Kidney tubule cell (primary cell): ENCODE measurements at places on chromosomes 6 and 20.

- no peak for DNase-seq
Measured at GRCh38 chr6:32223258-32224235, at the start of gene NOTCH4. Gene NOTCH4 (minus strand): TSS chr6:32224067. CDS start chr6:32223928, 139 bp downstream.

DNA sequence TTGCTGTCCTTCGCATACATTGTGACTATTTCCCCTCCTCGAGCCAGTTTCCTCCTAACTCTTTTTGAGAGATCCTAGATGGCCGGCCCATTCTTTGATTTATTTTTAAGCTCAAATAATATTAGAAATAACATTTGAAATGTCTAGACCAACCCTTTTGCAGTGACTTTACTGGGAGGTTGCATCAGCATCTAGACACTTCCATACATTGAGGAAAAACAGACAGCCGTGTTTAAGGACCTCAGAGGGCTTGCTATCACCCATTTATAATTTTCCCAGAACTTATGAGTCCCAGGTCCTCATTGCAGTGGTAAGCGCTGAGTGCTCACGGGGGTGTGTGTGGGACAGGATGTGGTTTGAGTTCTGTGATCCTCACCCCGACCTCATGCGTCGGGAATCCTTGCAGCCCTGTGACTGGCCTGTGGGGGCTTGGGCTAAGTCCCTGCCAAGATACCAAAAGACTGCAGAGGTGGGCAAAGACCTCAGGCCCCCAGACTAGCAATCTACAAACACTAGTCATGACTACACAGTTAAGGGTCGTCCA lies at the start of gene GPX5:
TSS of gene GPX5 (plus strand) at position 386 of the 544 bp plus-strand sequence. CDS start at position 519, 133 bp downstream.
- peak; percentile 55 for DNase-seq

GRCh38 chr6:3175715-3176402 lies 18.5 kb upstream of the TUBB2A start:
- DNase-seq, result peak; percentile 71

DNA sequence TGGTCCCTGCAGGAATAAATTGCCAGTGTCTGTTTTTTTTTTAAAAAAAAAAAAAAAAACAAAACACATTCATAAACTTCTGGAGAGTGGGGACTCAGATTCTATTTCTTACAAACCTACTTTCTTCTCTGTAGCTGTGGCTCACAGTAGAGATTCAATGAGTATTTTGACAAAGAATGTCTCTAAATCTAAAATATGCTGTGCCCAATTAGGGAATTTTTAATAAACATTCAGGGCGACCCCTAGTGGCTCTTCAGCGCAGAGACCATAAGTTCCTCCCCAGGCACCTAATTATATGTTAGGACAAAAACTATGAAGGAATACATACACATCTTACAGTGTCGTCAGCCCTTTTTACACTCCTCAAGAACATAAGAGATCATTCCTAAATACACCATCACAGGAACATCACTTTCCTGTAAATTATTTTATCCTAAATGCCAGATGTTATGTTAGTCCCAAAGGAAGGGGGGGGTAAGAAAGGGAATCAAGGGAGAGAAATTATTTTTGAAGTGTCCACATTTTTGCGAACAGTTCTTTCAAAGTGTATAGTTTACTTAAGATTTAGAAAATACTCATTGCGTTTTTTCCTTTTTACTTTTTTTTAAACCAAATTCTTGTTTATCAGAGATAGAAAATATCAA lies 21.8 kb upstream of the NAA20 start:
- DNase-seq, result peak; percentile 61

GRCh38 chr6:151408858-151409257 lies 17.5 kb upstream of the ZBTB2 start:
- DNase-seq, result no peak

DNA sequence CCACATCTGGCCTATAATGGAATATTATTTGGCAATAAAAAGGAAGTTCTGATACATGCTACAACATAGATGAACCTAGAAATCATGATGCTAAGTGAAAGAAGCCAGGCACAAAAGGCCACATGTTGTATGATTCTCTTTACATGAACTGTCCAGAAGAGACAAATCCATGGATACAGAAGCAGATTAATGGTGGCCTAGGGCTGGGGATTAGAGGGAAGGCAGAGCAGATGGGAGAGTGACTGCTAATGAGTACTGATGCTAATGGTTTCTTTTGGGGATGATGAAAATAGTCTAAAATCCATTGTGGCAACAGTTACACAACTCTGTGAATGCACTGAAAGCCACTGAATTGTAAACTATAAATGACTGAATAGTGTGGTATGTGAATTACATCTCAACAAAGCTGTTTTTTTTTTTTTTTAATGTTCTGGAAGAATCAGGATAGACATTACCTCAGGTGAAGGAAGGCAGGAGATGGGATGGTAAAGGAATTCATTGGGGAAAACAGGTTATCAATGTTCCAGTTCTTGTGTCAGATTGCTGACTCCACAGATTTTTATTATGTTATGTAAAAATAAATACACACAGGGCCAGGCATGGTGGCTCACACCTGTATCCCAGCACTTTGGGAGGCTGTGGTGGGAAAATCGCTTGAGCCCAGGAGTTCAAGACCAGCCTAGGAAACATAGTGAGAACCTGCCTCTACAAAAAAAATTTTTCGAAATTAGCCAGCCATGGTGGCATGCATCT lies 8.9 kb upstream of the SOX12 start:
- no peak for DNase-seq

DNA sequence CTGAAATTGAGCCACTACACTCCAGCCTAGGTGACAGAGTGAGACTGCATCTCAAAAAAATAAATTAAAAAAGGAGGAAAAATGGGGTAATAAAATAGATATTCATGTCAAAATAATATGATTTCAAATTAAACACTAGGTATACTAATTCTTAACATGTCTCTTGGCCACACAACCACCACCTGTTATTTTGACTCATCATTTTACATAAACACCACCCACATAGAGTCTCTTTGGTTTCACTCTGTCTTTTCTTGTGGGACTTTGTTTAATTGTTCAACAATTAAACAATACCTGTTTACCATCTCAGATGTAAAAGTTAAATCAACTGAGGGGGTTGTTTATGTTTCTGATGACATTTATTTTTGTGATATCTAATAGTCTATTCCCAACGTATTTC lies 476.8 kb upstream of the ADGRB3 start:
- no peak for DNase-seq

GRCh38 chr6:132927713-132928112 lies 113.3 kb downstream of the RPS12 start:
- DNase-seq, result no peak

GRCh38 chr6:13311155-13311554 lies 17.2 kb downstream of the TBC1D7 start:
- no peak for DNase-seq

DNA sequence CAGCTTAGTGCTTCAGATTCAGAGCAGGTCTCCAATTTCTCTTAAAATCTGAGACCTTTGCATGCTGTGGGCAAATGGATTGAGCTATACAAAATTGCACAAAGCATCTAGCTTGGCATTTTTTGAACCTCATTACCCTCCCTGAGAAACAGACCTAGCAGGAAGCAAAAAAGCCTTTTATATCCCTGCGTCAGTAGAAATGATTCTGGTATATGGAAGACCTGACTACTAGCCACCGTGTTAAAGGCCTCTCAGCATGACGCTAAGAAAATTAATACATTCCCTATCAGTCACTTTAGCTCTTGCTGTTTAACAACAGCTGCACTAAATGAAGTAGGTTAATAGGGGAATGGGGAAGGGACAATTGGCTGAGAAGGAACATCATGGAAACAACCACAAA lies 110.7 kb upstream of the SMLR1 start:
- DNase-seq, result no peak

GRCh38 chr20:36384022-36384619 lies 78.0 kb downstream of the DLGAP4 start:
- DNase-seq, result peak; percentile 17

DNA sequence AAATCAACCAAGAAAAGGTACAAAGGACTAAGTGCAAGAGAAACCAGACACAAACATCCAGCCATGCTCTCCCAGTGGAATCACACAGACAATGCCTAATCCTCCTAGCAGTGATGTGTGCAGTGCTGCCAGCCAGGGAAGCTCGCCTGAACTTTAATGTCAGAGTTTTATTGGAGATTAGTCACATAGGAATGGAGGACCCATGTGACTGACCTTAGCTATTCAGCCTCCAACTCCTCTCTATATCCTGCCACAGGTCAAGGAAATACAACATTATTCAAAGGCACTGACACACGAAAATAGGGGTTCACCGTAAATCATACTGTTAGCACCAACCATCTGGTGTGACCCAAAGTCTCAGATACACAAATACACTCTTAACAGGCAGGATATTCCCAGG lies 684.6 kb downstream of the DOK5 start:
- DNase-seq, result peak; percentile 67

- DNase-seq, result peak; percentile 70
Measured at GRCh38 chr6:152295346-152295745, 341.8 kb downstream of the SYNE1 start.

- DNase-seq, result peak; percentile 30
Measured at GRCh38 chr6:42165016-42165415, 8.1 kb upstream of the GUCA1A start.

DNA sequence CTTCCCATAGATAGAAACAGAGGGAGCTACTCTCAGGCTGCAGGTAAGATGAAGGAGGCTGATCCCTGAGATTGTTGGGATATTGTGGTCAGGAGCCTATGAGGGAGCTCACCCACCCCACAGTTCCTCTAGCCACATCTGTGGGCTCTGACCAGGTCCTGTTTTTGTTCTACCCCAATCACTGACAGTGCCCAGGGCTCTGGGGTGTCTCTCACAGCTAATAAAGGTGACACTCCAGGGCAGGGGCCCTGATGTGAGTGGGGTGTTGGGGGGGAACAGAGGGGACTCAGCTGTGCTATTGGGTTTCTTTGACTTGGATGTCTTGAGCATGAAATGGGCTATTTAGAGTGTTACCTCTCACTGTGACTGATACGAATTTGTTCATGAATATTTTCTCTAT lies 2.8 kb downstream of the HLA-F start:
- DNase-seq, result no peak

DNA sequence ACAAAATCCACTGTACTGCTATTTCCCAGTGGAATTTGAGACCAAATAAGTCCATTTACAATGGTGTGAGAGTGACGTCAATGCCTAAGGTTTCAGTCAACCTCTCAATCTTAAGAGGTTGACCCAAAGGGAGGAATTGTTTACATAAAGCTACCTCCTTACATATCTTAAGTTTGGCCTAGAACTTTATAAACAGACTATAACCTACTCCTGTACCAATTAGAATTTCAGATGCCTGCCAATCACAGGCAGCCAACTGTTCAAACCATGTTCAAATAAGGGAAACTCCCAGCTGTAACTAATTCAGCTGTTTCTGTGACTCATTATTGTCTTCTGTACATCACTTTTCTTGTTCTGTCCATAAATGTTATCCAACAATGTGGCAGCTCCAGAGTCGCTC lies 14.5 kb downstream of the LGSN start:
- peak; percentile 27 for DNase-seq

- DNase-seq, result no peak
Measured at GRCh38 chr6:33683051-33683571, 28.4 kb downstream of the UQCC2 start.

GRCh38 chr20:63536241-63536977 lies 767 bp downstream of the PTK6 start:
- peak; percentile 40 for DNase-seq

DNA sequence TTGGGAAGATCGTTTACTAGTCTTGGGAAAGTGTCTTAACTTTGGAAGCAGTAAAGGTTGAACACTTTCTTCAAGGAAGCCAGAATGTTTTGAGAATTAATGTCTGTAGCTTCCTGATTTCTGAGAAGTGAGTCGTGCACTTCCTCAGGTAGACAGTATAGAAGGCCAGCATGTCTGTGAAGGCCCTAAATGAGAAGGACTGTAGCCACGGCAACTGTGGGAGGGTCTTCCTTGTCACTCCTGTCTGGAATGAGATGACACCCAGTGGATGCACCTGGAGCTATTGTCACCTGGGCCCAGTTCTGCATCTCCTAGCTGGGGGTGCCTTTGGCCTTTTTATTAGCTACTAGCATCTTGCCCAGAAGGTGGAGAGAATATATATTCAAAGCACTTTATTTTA lies 8.8 kb downstream of the STX16 start:
- DNase-seq, result peak; percentile 86

GRCh38 chr20:64009811-64010387 lies 26.1 kb upstream of the C20orf204 start:
- no peak for DNase-seq

DNA sequence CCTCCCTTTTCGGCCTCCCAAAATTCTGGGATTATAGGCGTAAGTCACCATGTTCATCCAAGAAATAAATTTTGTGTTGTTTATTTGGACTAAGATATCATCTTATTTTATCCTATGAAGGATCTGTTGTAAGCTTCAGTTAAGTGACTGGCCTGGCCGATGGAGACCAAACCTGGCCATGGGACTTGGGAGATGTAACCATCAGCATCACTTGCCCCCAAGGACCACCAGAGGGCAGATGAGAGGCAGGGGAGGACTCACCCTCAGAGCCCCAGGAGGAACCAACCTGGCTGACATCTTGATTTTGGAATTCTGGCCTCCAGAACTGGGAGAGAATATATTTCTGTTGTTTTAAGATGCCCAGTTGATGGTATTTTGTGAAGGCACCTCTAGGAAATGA lies 266.7 kb downstream of the CDH26 start:
- DNase-seq, result peak; percentile 29

DNA sequence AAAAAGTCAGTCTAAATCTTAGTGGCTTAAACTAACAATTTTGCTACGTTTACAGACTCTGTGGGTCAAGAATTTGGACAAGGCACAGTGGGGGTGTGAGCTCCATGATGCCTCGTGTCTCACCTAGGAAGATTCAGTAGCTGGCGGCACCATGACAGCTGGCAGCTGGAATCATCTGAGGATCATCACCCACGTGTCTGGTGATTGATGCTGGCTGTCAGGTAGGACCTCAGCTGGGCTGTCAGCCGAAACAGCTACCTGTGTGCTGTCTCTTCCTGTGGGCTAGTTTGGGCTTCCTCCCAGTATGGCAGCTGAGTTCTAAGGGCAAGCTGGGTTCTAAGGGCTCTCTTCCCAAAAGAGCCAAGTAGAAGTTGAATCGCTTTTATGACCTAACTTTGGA lies 26.4 kb upstream of the DLGAP4 start:
- no peak for DNase-seq

- no peak for DNase-seq
Measured at GRCh38 chr20:43870484-43870883, 44.2 kb upstream of the TOX2 start.

- DNase-seq, result no peak
Measured at GRCh38 chr6:31558631-31559500, 11.5 kb downstream of the NFKBIL1 start.

- no peak for DNase-seq
Measured at GRCh38 chr6:119480961-119481497, 131.5 kb upstream of the MAN1A1 start.

DNA sequence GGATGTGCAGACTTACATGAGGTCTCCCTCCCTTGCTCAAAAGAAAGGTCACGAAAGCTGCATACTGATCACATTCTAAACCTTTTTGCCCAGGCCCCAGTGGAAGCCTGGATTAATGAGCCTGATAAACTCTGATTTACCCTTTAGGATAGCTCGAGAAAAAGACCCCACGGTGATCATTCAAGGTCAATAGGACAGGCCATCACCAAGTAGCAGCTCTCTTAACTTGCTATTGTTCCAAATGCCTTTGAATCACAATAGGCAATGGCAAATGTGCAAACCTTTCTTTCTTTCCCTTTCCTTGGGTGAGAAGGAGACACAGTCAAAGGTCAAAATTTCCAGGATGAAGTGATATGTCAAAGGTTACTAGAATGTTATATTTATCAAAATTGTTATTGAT lies 327.3 kb downstream of the HDGFL1 start:
- no peak for DNase-seq
